ENCODE measurements at places on chromosomes 5 and 9.

- no peak for DNase-seq
Observed at GRCh38 chr5:1202026-1202797, 817 bp downstream of the SLC6A19 start.

DNA sequence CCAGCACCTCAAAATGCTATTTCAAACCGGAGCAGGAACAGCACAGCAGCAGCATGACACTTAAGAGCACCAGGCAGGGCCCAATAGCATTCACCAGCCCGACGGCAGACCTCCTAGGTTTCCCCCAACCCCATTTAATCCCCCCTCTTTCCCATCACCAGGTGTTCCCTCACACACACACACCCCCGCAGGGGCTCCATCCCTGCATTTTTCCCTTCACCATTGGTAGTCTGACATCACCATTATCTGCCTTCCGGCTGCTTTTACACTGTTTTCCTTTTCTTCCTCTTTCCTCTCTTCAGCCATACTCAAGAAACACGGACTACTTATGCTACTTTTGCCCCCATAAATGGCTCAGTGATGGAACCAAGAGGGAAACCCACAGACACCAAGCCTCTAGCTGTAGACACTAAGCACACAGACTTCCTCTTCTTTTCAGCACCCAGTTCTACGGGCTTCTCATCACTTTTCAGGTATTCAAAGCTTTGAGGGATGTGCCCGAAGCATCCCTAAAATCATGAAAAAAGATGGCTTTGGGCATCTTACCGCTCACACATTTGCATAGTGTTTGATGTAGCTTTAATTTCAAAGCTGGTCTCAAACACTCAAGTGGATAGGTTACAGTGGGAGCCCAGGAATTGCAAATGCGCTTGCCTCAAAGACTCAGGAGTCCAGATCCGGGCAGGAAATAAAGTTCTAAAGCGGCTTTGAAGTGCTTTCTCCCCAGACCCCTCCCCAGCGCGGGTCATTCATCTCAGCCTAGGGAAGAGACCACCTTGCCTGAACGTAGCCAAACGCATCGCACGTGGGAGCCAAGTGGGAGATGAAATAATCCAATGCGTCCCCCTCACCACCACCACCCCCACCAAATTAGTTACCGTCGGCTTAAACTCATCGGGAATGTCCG lies 141.5 kb downstream of the TSSK1B start:
- DNase-seq, result no peak

DNA sequence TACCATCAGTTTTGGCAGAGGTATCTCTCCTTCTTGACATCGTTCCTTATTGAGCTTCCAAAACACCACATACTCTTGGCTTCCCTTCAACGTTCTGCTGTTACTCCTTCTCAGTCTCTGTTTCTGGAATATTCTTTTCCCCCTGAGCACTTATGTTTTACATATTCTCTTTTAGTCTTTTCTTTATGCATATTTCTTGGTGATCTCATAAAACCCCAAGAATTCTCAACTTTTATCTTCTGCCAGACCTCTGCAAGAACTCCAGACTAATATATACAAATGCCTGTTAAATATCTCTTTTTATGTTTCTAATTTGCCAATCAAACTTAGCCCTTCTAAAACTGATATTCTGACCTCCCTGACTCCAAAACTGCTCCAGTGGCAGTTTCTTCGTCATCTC lies 453.4 kb upstream of the CTNND2 start:
- DNase-seq, result no peak

GRCh38 chr5:140596321-140596741 lies 31.7 kb downstream of the SLC35A4 start:
- DNase-seq, result no peak

GRCh38 chr5:65100911-65101631 lies 332.3 kb downstream of the CWC27 start:
- DNase-seq, result peak; percentile 92

DNA sequence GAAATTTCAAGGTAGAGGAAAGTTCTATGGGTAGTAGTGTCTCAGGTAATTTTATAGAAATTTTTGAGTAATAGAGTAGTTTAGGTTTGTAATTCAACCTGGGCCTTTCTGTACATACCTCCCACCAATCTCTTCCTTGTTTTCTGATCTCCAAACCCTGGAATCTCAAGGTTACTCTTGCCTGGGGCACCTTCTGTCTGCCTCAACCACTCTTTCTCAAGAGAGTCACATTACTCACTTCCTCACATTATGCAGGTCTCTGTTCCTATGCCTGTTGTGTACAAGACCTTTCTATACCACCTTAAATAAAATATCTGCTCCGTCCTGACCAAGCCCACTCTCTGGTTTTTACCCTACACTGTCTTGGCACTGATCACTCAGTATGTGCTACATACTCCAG lies 412.6 kb upstream of the CTNND2 start:
- no peak for DNase-seq

DNA sequence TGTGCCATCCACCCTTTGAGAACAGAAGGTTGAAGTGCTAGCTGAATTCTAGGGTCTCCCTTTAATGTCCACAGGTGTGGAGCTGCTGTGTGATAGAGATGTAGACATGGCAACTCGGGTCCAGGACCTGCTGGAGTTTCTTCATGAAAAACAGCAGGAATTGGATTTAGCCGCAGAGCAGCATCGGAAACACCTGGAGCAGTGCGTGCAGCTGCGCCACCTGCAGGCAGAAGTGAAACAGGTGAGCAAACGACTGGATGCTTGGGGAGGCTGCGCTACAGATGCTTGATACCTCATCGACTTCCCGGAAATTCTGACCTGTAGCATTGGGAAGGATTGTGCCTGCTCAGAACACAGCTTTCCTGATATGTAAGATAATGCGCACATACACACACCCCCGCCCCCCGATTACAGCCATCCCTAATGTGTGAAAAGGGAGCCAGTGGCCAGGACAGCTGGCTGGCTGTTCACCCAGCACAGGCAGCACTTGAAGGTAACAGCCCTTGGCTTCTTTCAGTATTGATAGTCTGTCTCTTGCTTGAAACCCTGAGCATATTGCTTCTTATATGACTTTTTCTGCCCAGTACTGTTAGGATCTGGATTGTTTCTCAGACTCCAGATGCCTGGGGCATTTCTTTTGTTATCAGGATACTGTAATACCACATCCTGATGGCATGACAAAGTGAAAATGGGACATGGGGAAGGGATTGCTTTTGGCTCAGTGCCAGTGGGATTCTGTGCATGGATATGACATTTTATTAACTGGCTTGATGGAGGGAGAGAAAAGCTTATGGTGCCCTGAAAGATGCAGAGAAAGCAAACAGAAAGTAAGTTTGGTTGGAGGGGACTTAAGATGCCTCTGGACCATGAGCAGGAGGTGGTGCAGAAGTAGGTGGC lies 216.8 kb upstream of the OTULINL start:
- no peak for DNase-seq
